ENCODE measurements at places on chromosomes 1 and 21.
A peak's percentile ranks its signal among the peaks of the same experiment; 100 is the strongest.

DNA sequence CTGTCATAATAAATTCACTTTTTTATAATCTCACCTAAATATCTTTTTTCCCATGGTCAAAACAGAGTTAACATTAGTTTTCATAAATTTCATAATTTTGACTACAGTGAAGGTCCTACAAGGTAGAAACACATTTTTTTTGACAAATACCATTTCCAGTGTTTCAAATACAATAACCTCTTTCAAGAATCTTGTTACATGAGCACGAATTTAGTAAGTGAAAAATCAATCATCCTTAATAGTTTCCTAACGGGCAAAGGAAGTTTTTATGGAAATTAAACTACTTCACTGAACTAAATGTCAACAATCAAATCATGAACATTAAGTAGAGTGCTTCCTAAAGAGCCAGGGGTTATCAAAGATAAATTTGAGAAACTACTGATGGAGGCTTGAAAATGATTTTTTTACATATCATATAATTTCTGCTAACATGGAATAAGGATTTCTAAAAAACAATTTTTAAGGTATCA lies 35.4 kb downstream of the ABL2 start:
- no peak for DNase-seq

DNA sequence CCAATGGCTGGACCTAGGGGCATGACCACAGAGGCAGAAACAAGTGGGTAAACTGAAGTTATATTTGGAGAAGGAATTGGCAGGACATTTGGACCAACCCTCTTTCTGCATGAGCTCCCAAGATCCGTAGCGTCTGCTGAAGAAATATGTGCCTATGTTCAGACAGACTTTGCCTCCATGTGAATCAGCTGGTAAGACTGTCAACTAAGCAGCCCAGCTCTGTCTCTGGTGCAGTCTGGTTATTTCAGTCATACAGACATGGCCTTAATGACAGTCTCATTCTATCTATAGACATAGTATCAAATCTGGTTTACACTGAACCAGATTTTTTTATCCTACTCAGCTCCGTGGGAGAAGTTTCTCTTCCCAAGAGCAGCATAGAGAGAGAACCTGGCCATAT lies 63.1 kb upstream of the PBX1 start:
- DNase-seq, result no peak

- no peak for DNase-seq
These were observed 55.3 kb upstream of the TARDBP start for GRCh38 chr1:10957133-10957532.

DNA sequence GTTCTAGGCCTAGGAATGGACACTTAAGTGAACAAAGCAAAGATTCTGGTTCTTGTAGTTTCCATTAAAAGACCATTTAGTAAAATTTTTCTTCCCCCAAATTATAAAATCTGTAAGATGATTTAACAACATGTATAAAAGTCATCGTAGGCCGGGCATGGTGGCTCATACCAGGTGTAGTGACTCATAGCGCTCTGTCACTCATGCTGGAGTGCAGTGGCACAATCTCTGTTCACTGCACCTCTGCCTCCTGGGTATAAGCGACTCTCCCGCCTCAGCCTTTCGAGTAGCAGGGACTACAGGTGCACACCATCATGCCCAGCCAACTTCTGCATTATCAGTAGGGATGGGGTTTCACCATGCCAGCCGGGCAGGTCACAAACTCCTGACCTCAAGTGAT lies 9.1 kb downstream of the ASPM start:
- no peak for DNase-seq

DNA sequence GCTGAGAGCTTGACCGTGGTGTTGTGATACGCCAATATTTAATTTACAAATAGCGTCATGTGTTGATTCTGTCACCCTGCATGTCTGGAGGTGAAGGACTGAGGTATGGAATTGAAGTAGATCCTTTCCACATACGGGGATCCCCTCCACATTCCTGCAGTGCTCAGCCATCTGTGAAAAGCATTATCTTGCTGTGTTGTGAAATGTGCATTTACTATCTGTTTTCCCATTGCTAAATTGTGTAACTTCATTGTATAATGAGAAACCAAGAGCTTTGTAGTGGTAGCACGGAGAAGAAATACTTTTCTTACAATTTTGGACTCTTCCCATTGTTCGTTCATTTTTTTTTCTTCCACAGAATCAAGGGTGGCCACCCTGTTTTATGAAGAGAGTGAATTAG lies 577.3 kb upstream of the ZP4 start:
- no peak for DNase-seq

DNA sequence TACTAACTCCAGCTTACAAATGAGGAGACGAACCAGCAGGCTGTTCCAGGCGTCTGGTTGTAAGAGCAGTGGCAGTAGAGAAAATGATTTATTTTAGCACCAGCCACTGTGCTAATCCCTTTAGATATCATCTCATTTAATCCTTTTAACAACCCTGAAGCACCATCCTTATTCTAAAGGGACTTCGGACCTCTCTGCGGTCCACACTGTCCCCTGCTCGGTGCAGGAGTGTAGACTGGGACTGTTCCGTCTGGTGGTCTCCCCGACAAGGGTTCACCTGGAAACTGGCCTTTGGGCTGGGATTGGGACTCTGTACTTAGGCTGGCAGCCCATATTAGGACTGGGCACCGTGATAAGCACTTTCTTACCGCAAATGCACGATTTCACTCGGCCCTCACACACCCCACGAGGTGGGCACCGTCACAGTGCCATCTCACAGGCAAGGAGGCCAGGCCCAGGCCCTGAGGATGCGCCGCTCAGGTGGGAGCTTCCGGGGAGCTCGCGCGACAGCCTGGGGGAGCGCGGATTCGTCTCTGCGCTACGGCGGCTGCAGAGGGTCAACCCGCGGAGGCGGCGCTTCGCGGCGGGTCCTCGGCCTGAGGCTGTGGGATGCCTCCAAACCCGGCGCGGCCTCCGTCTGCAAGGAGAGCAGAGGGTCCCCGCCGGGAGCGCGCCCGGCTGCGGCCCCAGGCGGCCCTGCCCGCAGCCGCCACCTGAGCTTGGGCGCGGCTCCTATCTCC lies 45.2 kb downstream of the ATP1A1 start:
- peak; percentile 53 for DNase-seq

- DNase-seq, result no peak
These were observed 4.3 kb downstream of the PAQR7 start for GRCh38 chr1:25871086-25871703.

DNA sequence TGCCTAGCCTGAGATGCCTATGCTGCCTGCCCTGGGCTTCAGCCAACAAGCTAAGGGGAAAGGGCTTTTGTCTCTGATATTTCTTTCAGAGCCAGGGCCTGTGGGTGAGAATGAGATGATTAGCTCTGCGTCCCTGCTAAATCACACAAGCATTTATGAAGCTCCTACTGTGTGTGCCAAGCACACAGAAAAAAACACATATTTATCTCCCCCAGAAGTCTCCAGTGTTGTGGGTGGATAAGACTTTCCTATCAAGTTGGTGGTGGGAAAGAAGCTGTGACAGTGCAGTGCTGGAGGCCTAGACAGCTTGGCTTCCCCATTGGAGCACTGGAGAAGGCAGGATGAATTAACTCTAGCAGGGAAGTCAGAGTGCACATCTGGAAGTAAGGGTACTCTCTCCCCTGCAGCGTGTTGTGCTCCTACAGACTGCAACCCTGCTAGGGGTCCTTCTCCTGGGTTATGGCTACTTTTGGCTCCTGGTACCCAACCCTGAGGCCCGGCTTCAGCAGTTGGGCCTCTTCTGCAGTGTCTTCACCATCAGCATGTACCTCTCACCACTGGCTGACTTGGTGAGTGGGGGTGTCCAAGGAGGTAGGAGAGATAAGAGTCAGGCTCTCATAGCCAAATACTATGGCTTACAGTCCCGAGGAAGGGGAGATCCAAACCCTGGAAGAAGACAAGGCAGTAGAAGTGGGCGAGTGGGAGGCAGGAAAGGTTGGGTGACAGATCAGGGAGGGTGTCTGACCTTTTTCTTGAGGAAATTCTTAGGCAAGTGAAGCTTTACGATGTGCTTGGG lies 1.7 kb downstream of the SLC50A1 start:
- DNase-seq, result no peak

- DNase-seq, result no peak
These were observed 62.3 kb upstream of the RCOR3 start for GRCh38 chr1:211196880-211197279.

Measured in GM12864 (cell line).